ENCODE measurements at places on chromosomes 11 and 22.

- no peak for DNase-seq
Observed at GRCh38 chr22:45542001-45542520, 39.4 kb downstream of the FBLN1 start.

DNA sequence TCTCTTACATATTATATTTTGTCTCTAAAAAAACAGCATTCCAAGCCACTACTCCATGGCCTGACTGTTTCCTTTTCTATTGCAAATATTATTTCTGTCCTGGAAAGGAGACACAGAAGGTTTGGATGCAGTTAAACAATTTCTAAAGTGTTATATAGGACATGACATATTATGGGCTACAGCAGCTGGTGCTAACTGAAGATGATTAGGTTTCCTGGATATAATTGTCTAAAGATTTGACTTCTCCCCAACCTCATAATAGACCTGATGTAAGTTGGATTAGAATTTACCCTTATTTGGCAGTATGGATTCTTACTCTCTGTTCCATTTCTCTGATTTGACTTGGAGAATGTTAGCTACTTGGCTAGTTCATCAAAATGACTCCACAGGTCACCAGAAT, 90.2 kb downstream of the BBOX1 start:
- DNase-seq, result no peak

- DNase-seq, result no peak
Observed at GRCh38 chr22:45925811-45926351, 51.1 kb downstream of the WNT7B start.

DNA sequence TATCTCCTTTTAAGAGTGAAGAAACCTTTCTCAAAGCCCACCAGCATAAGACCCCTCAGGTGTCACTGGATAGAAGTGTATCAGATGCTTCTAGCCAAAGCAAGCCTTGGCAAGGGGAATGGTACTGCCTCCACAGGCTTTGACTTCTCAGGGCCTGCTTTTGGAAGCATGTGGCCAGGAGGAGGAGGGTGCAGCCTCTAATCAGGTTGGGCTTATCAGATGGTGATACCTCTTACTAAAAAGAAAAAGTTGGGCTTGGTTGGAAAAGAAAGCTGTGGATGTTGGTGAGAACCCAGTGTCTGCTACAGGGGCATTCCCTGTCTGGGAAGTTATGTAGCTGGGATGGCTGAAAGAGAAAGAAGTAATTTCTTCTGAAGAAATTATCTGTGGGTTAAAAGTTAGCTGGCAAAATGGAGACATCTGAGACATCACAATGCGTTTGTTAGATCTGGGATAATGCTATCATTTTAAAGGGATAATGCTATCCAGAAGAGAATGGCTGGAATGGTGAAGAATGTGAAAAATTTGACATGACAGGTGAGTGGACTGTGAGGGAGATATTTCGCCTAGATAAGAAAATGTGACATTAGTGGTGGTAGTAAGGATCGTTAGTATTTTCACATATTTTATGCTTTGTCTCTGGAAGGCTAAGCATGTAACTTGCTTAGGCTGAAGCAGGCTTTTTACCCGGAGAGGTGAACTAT, 7.2 kb downstream of the APLP2 start:
- no peak for DNase-seq
